ENCODE measurements at places on chromosomes 2 and 18. TPM values are rescaled to one million over a fixed set of nuclear protein-coding genes. Genes with fewer than 3 reads are reported as not detected.

- DNase-seq = peak; percentile 90
Measured at GRCh38 chr18:2984703-2985261, 28.2 kb downstream of the LPIN2 start.

DNA sequence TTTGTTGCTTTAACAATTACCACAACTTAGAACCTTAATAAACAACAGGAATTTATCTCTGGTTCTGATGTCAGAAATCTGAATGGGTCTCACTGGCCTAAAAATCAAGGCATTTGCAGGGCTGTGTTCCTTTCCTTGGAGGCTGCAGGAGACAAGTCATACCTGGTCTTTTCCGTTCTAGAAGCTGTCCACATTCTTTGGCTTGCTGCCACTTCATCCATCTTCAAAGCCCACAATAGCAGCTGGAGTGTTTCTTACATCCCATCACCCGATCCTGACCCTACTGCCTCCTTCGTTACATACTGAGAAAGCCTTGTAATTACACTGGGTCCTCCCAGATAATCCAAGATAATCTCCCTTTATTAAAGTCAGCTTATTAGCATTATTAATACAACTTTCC lies 18.1 kb downstream of the NETO1 start:
- DNase-seq = no peak

DNA sequence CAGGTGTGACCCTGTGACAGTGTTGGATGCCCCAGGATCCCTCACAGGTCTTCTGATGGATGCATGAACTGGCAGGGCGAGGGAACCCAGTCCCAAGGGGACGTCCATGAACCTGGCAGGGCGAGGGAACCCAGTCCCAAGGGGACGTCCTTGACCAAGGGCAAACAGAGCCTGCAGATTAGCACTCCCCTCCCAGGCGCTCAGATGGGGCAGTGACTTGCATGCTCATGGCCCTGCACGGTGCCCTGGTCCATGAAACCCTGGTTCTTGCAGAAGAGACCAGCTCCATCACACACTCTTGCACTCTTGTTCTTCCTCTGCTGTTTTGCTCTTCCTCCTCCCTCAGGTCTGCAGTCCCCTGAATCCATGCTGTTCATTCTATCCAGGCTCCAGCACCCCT lies 192.7 kb downstream of the GALR1 start:
- no peak for DNase-seq

- no peak for DNase-seq
Measured at GRCh38 chr2:207231967-207232366, 66.2 kb upstream of the KLF7 start.

Gene C2orf92
- 7.8 TPM for total RNA-seq

Measured in left colon (tissue), 2 donors.